Caco-2 (cell line): ENCODE measurements at places on chromosomes 16 and 17. TPM values are rescaled to one million over a fixed set of nuclear protein-coding genes. Genes with fewer than 3 reads are reported as not detected.
A peak's percentile ranks its signal among the peaks of the same experiment; 100 is the strongest.

- no peaks in the 10 kb centered on the region for H3K27me3 ChIP-seq
- peak; percentile 30 for DNase-seq
- H3K4me3 ChIP-seq = peak overlapping the region; percentile 68
- no peaks in the 10 kb centered on the region for H3K36me3 ChIP-seq
- H3K4me1 ChIP-seq = peaks cover 9% of the 10 kb centered on the region; the same call in 1 of the 2 replicates
- H3K27ac ChIP-seq = peak overlapping the region; percentile 45
Observed at GRCh38 chr17:32007463-32008298, 498 bp downstream of the LRRC37B start.

- no peak for DNase-seq
- no peaks in the 10 kb centered on the region for H3K27me3 ChIP-seq
- peak overlapping the region; percentile 75 for H3K27ac ChIP-seq
- peaks cover 92% of the 10 kb centered on the region for H3K4me1 ChIP-seq
Observed at GRCh38 chr16:88768071-88768783, 16.8 kb downstream of the PIEZO1 start.

DNA sequence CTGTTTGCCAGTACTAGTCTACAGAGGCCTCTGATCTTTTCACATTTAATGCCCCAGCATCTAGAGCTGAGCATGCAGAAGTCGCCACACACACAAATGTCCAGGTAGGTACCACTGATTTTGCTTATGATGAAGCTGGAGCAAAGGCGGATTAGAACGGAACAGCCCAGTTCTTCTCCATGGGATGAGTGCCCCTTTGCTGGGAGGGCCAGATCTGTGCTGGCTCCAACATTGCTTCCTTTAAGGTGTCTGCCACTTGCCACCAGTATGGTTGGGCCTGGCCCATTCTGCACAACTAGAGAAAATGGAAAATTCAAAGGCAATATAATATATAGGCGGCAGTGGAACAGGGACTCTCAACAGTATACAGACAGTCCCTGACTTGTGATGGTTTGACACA lies 2.2 kb upstream of the MNT start:
- no peak overlapping the region for H3K4me3 ChIP-seq
- peaks cover 23% of the 10 kb centered on the region for H3K4me1 ChIP-seq
- H3K36me3 ChIP-seq = no peaks in the 10 kb centered on the region

CSH2 gene
- not detected in 2 replicates for total RNA-seq

- H3K27me3 ChIP-seq = no peaks in the 10 kb centered on the region
- no peak overlapping the region for H3K4me3 ChIP-seq
- no peaks in the 10 kb centered on the region for H3K36me3 ChIP-seq
- peak; percentile 14 for DNase-seq
Observed at GRCh38 chr17:77681861-77682260, 276.6 kb upstream of the TNRC6C start.

PIRT gene
- total RNA-seq = not detected in 2 replicates

DNA sequence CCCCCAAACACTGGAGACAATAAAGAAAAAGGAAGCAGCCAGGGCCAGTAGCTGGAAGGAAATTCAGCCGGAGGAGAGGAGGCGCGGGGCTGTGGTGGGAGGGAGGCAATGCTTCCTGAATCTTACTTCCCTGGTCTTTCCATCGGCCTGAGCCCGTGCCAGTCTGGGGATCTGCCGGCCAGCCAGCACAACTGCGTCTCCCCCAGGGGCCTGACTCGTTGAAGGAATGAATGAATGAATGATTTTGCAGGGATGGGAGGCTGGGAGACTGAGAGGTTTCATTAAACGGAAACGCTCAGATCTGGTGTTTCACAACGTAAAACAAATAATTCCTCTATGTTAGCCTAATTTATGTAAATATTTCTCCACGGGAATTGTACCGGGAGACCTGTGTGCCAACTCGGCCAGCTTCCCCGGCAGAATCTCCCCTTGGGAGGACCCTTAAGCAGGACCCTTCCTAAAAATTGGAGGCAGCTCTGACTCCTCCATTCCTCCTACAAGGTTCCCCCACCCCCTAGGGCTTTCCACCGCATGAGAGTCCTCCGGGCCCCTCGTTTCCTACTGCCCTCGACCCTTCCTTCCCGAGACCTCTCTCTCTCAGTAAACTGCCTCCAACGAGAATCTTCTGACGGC lies 1.3 kb upstream of the BAIAP2 start:
- H3K36me3 ChIP-seq = no peaks in the 10 kb centered on the region
- no peak overlapping the region for H3K27ac ChIP-seq
- H3K4me3 ChIP-seq = peak overlapping the region; percentile 74
- no peaks in the 10 kb centered on the region for H3K27me3 ChIP-seq
- H3K4me1 ChIP-seq = peaks cover 30% of the 10 kb centered on the region

DNA sequence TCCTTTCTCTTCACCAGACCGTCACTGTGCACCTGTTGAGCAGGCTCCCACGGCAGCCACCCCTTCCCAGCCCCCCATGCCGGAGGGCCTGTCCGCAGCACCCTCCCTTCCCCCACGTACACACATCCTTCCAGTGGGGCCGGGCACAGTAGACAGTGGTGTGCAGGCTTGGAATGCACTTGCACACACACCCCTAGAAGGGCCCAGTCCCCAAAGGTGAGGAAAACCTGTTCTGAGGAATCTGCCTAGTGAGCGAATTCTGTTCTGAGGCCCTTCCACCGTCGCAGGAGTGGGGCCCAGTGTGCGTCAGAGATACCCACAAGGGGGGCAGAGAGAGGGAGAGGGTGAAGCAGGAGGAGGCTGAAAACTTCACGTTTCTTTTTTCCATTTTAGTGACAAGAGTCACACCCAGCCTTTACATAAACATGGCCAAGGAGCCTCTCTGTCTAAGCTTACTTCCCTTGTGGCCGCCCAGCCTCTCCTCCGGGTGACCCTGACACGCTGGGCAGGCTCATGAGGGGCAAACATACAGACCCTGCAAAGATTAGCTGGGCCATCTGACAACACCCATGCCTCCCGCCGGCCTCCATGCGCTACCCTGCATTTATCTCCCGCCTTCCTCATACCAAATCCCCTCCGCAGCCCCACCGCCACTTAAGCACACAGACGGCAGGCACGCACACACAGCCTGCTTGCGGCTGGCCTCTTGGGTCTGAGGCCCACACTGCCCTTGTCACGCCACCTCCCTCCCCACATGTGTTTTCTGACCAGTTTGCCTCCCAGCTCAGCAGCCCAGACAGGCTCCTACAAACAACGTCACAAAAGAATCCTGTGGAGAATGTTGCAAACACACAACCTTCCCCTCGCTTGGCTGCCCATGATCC lies 1.8 kb downstream of the ZBTB4 start:
- H3K4me3 ChIP-seq = peak overlapping the region; percentile 64
- no peaks in the 10 kb centered on the region for H3K36me3 ChIP-seq

DNA sequence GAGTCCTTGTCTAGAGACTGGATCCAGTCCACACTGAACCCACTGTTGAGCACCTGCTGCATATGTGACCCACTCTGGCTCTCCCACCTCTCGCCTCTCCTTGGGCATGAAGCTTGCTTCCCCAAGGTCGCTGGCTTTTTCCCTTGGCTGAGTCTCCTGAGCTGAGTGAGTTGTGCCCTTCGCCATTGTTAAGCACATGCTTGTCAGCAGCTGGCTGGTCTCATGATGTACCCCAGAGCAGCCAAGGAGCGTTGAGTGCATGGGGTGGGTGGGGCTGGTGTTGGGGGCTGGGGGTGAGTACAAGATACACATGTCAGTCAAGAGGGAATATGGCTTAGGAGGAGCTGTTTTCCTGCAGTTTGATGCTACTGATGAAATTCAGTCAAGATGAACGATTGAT lies 165.6 kb downstream of the SNX29 start:
- no peak overlapping the region for H3K27ac ChIP-seq
- no peaks in the 10 kb centered on the region for H3K27me3 ChIP-seq
- no peak overlapping the region for H3K4me3 ChIP-seq
- no peak for DNase-seq
- H3K4me1 ChIP-seq = no peaks in the 10 kb centered on the region

GRCh38 chr16:80260906-80261311 lies 279.9 kb upstream of the DYNLRB2 start:
- H3K36me3 ChIP-seq = no peaks in the 10 kb centered on the region
- H3K4me3 ChIP-seq = no peak overlapping the region
- H3K27me3 ChIP-seq = no peaks in the 10 kb centered on the region
- H3K27ac ChIP-seq = peak overlapping the region; percentile 18
- H3K4me1 ChIP-seq = peaks cover 28% of the 10 kb centered on the region
- no peak for DNase-seq

DNA sequence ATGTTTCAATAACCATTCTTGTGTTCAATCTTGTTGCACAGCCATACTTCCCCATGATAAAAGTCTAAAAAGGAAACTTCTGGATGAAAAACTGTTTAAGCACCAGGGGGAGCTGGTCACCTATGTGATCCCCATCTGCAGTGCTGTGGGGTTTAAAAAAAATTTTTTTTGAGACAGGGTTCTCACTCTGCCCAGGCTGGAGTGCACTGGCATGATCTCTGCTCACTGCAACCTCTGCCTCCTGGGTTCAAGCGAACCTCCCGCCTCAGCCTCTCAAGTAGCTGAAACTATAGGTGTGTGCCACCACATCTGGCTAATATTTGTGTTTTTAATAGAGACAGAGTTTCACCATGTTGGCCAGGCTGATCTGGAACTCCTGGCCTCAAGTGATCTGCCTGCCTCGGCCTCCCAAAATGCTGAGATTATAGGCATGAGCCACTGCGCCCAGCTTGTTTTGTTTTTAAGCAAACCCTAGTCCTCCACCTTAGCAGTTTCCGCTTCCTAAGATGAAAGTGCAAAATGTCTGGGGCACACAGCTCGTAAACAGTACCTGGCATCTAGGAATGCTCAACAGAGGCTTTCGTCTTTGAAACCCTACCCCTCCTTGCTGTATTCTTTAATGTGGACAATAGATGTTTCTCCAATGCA lies 25.4 kb downstream of the DNAJA2 start:
- H3K27ac ChIP-seq = no peak overlapping the region
- no peaks in the 10 kb centered on the region for H3K27me3 ChIP-seq
- H3K4me1 ChIP-seq = peaks cover 14% of the 10 kb centered on the region

CHST5 gene
- total RNA-seq = 0.11 TPM in 1 of 2 replicates, not detected in the other

DNA sequence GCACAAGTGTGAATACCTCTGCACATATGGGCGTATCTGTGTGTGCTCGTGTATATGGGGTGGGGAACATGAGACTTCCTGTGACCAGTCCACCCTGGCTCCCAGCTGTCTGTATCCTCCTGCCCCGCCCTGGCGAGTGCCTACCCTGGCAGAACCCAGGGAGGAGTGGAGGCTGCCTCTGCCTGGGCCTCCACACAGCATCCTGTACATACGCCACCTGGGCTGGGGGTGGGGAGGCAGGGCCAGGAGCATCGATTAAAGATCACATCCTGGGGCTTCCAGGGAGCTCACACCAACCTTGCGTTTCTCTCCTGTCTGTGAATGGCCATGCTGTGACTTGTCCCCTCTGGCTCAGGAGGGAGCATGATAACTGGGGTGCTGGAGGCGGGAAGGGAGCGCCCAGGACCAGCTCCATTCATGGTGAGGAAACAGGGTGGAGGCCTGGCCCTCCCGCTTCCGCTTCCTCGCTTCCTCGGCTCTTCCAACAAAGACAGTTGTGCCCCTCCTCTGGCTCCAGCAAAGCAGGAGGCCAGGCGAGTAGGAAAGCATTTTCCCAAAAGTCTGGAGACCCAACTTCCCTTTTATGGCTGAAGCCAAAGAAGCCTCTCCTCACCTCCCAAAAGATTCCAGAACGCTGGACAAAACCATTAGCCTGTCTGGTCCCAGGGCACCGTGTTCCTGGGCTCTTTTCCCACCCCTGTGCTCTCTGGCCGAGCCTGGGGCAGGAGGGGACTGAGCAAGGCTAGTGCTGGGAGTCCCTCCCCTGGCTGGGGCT lies 22.9 kb downstream of the ADAM11 start:
- H3K4me3 ChIP-seq = no peak overlapping the region
- no peaks in the 10 kb centered on the region for H3K27me3 ChIP-seq
- H3K4me1 ChIP-seq = peaks cover 8% of the 10 kb centered on the region; the same call in 1 of the 2 replicates
- DNase-seq = peak; percentile 32

- no peaks in the 10 kb centered on the region for H3K27me3 ChIP-seq
- DNase-seq = no peak
- H3K27ac ChIP-seq = no peak overlapping the region
- no peak overlapping the region for H3K4me3 ChIP-seq
- H3K4me1 ChIP-seq = no peaks in the 10 kb centered on the region
- H3K36me3 ChIP-seq = no peaks in the 10 kb centered on the region
Observed at GRCh38 chr16:50887500-50888298, 145.8 kb downstream of the CYLD start.

DNA sequence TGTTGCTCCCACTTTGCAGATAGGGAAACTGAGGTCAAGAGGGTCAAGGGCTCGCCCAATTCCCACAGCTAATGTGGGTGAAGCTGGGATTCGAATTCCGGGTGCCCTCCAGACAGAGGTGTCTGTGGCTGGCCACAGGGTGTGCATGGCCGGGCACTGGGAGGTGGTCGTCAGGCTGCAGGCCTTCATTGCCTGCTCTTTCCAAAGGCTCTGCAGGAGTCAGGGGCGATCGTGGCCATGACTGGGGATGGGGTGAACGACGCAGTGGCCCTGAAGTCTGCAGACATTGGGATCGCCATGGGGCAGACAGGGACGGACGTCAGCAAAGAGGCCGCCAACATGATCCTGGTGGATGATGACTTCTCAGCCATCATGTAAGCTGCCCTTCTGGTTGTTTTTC lies 49.8 kb downstream of the MEAK7 start:
- H3K27me3 ChIP-seq = no peaks in the 10 kb centered on the region
- DNase-seq = peak; percentile 25
- no peaks in the 10 kb centered on the region for H3K36me3 ChIP-seq
- H3K4me3 ChIP-seq = no peak overlapping the region
- H3K27ac ChIP-seq = no peak overlapping the region

TMC5 gene
- 1.5 and 2.3 TPM in 2 replicates for total RNA-seq

CHST4 gene
- total RNA-seq = not detected in 2 replicates

CA4 gene
- total RNA-seq = not detected in 2 replicates

GRCh38 chr17:41667280-41668041 lies 21.2 kb upstream of the EIF1 start:
- H3K27ac ChIP-seq = peak overlapping the region; percentile 30
- no peak for DNase-seq
- H3K27me3 ChIP-seq = no peaks in the 10 kb centered on the region
- H3K4me3 ChIP-seq = no peak overlapping the region

KCNG4 gene
- total RNA-seq = not detected in 2 replicates

C17orf78 gene
- total RNA-seq = not detected in 2 replicates

KRT39 gene
- not detected in 2 replicates for total RNA-seq

DNA sequence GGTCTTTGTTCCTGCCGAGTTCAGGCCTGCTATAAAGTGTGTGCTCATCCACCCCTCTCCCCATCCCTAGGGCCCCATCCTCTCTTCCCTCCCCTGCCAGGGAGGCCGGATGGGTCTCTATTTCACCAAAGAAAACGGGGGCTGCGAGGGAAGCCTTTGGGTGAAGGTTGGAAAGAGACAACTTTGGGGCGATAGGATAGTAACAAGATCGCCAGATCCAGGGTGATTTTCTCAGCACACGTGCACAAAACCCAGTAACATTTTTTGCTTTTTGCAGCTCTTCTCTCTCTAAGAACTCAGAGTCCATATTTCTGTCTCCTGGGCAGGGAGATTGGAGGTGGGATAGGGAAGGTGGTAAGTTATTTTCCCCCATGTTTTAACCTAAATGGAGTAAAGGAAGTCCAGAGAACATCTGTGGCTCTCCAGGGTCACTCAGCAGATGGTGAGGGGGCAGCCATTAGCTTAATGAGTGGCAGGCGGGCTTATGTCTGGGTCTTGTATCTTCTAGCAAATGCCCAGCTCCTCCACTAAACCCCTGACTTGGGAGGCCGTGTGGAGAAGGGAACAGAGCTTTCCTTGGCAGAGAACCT lies 6.9 kb downstream of the CCR7 start:
- no peaks in the 10 kb centered on the region for H3K36me3 ChIP-seq
- H3K27me3 ChIP-seq = no peaks in the 10 kb centered on the region
- peak; percentile 12 for DNase-seq

DDX42 gene
- 179 and 183 TPM in 2 replicates for total RNA-seq

- no peak overlapping the region for H3K4me3 ChIP-seq
- H3K27me3 ChIP-seq = no peaks in the 10 kb centered on the region
- no peaks in the 10 kb centered on the region for H3K4me1 ChIP-seq
- no peak overlapping the region for H3K27ac ChIP-seq
- no peaks in the 10 kb centered on the region; the same call in 1 of the 2 replicates for H3K36me3 ChIP-seq
Observed at GRCh38 chr17:7102421-7102820, 12.2 kb downstream of the ASGR2 start.
